ENCODE measurements at places on chromosomes 7 and 10.

GRCh38 chr10:133259602-133259989 is 17.1 kb downstream of the ADAM8 start:
- no peak for DNase-seq

GRCh38 chr10:21285742-21286331 is 239.6 kb downstream of the SKIDA1 start:
- peak; percentile 27 for DNase-seq

- DNase-seq: peak; percentile 3
Measured at GRCh38 chr10:105837951-105838350, 1196.9 kb downstream of the SORCS3 start.

- DNase-seq: no peak
Measured at GRCh38 chr10:58348571-58349033, 13.8 kb downstream of the UBE2D1 start.

GRCh38 chr7:28199021-28199510 is 18.5 kb upstream of the JAZF1 start:
- no peak for DNase-seq

- DNase-seq: peak; percentile 78
Measured at GRCh38 chr10:132489053-132489703, 48.4 kb upstream of the INPP5A start.

DNA sequence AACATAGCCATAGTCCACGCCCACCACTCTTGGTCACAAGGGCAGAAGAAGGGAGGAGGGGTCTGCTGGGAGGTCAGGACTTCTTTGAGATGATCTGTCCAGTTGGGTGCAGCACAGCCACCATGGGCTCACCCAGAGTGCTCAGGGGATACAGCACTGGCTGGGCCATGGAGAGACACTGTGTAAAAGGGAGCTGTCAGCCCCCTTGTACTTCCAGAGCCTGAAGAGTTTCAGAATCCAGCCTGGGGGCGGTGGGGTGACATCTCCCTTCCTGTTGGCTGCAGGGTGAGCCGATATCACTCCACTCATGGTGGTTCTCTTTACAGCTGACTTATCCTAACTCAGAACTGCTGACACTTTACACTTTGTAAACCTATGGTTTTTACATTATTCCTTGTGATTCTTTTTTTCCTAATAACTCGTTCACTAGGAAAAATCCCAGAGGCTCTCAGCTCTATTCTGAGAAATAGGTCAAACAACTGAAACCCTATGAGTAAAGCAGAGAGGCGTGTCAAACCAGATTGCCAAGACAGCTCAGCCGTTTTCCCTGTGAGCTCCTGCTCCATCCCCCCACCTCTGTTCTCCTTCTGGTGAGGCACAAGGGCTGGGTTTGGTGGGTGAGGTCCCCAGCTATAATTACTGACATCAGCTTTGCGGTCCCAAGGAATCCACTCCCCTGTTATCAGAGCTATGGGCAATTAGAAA is 3.2 kb upstream of the MRPS24 start:
- peak; percentile 91 for DNase-seq

DNA sequence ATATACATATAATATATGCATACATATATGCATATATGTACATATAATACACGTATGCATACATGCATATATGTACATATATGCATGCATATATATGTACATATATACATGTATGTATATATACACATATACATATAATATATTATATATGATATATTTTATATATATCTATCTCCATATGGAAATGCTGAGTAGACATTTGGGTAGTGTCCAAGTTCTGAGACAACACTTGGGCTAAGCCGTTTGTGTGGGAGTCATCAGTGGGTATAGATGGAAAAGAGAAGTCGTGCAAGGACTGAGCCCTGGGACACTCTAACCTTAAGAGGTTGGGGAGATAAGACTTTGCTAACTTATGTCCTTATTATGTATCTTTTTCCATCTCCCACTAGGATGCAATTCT is 165.2 kb upstream of the PODXL start:
- no peak for DNase-seq

- DNase-seq: no peak
Measured at GRCh38 chr10:68403701-68404100, 3.4 kb downstream of the RUFY2 start.

DNA sequence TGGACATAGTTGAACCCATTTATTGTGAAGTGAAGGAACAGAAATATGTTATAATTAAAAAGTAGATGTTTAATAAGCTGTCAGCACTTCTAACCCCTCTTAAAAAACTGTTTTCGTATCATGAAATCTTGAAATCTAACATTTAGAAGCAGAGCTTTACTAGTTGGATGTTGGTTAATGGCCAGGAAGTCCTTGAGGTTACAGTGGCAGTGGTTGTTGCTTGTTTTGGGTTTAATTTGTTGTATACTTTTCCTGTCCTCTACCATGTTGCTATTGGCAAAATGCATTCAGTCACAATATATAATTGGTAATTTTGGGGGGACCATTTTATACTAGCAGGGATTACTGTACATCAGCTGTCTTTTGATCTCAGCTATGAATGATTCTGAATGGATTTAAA is 60.7 kb downstream of the EXOC4 start:
- no peak for DNase-seq

DNA sequence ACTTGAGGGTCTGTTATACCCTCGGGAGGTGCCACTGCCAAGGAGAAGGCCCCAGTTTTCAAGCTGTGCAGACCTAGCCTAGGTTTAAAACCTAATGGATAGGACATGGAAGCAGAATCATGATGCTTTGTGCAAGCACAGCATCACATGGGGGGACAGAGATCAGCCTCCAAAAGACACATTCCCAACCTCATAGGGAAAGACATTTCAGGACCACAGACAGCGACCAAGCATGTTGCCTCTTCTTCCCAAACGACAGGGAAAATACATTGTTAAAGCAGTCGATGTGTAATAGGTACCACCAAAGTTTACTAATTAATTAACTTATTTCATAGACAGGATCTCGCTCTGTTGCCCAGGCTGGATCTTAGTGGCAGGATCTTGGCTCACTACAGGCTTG is 573.9 kb downstream of the TCERG1L start:
- DNase-seq: no peak

DNA sequence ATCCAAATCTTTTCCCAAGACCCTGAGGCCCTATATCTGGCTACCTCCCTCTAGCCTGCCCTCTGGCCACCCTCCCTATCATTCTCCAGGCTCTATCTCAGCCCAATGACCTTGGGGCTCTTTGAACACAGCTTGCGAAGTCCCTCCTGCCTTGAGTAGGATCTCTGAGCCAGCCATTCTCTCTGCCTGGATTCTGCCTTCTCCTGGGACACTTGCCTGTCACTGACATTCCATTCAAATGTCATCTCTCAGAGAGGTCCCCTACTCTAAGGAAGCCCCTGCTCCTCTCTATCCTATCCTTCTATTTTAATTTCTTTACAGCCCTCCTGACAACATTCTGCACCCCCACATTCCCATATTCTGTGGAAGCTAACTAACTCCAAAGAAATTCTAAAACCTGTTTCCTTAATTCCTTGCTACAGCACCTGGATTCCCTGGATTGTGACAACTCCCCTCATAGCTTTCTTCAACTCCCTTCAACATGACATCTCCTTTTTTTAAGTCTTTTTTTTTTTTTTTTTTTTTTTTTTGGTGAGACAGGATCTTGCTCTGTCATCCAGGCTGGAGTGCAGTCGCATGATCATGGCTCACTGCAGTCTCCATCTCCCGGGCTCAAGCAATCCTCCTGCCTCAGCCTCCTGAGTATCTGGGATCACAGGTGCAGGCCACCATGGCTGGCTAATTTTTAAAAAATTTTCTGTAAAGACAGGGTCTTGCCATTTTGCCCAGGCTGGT is 81.0 kb upstream of the ASAH2 start:
- DNase-seq: no peak

DNA sequence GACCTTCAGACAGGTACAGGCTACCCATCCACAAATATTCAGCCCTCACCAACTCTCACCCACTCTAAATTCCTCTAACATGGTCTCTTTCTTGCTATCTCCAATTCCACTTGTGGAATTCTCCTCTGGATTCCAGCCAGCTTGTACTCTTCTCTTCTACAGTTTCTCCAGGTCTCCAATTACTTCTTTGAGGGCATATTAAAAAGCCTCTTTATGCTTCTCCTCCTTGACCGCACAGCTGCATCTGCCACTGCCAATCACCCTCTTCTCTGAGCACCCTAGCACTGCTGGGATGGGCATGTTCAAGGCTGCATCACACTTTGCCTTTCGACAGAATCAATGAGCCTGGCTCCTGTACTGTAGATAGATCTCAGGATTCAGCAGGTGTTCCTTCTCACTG is 101.5 kb upstream of the ANKRD1 start:
- no peak for DNase-seq

- DNase-seq: no peak
Measured at GRCh38 chr10:81838950-81839349, 36.0 kb upstream of the NRG3 start.

DNA sequence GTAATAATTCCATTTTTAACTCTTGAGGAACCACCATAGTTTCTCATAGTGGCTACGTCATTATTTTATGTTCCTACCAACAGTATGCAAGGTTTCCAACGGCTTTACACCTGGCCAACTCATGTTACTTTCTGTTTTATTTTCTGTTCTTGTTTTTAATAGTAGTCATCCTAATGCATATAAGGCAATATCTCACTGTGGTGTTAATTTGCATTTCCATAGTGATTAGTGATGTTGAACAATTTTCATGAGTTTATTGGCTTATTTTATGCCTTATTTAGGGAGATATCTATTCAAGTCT is 465.5 kb upstream of the KLF6 start:
- DNase-seq: no peak
